SJSA1 (cell line): ENCODE measurements at places on chromosomes 12 and 14. TPM values are rescaled to one million over a fixed set of nuclear protein-coding genes. Genes with fewer than 3 reads are reported as not detected.

GRCh38 chr12:103834942-103835341 lies 6.1 kb downstream of the NT5DC3 start:
- DNase-seq = no peak

GRCh38 chr14:100117633-100118395 lies 41.6 kb downstream of the DEGS2 start:
- no peak for DNase-seq

GRCh38 chr12:115504306-115505290 lies 772.9 kb downstream of the MED13L start:
- DNase-seq = no peak

DNA sequence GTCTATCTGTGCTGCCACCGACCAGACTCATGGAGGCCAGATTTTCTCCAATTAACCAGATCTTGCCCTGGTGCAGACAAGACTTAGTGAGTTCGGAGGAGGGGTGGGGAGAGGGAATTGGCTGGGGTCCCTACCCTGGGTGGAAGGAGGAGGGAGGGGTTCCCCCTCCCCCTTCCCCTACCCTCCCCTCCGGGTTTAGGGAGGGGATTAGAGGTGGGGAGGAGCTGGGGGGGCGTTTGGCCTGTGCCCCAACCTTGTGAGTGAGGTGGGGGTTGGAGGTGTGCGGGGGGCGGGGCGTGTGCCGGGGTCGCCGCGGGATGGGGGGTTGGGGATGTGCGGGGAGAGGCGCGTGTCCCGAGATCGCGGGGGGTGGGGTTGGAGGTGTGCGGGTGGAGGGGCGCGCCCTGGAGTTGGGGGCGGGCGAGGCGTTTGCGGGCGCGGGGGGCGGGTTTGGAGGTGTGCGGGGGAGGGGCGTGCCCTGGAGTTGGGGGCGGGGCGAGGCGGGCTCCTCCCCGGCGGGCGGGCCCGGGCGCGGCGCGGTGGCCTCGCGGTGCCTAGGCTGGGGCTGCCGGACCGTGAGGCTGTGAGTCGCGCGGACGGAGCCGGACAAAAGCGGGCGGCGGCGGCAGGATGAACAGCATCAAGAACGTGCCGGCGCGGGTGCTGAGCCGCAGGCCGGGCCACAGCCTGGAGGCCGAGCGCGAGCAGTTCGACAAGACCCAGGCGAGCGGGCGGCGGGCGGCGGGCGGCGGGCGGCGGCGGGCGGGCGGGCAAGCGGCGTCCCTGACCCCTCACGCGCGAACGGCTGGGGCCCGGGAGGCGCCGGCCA lies at the start of gene HIP1R:
HIP1R (plus strand) TSS at position 537 of the 829 bp plus-strand sequence; CDS start at position 631, 94 bp downstream.
- no peak for DNase-seq

GRCh38 chr12:111276146-111276545 lies 92.7 kb downstream of the PHETA1 start:
- no peak for DNase-seq

DNA sequence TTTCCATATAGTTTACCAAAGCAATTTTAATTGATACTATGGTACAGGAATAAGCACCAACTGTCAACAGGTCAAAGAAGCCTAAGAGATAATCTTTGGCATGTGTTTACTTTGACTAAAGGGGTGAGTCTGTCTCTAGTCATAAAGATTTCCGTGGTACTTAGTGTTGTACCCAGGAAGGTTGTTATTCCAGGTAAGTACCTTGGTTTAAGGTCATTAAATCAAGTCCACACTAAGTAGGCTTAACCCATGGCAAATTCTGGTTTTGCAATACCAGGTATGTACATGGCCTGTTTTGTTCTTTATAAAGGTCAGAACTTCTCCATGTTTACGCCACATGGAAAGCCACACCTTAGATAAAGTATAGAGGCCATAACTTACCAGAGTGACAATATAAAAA lies 10.0 kb downstream of the MAX start:
- no peak for DNase-seq

GRCh38 chr12:89468017-89468416 lies 56.6 kb downstream of the GALNT4 start:
- DNase-seq = no peak

DNA sequence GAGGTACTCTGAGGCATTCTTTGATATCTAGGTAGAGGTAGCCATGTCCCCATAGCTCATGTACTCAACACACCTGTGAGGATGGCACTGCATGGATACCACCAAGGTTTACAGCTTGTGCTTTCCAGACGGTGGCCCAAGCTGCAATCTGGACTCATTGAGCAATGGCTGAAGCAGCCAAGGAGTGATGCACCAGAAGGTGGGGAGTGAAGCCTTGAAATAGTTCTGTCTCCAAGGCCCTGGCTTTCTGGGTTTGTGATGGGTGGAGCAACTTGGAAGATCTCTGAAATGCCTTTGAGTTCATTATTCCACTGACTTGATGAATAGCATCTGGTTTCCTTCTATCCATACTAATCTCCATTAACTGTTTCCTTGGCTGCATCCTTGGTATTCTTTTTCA lies 290.0 kb upstream of the NOVA1 start:
- DNase-seq = no peak

- peak; percentile 21 for DNase-seq
Observed at GRCh38 chr14:32561520-32561919, 232.4 kb downstream of the AKAP6 start.

DNA sequence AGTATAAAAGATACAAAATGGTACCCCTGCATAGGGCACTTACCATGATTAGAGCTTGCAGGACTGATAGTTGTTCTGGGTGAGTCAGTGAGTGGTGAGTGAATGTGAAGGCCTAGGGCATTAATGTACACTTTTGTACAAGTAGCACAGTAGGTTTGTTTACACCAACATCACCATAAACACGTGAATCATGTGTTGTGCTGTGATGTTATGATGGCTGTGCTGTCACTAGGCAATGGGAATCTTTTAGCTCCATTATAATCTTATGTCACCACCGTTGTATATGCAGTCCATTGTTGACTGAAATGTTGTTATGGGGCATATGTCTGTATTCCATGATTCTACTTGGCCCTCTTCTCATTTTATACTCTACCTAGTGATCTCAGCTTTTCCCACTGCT lies 11.8 kb downstream of the NUBPL start:
- DNase-seq = no peak

DNA sequence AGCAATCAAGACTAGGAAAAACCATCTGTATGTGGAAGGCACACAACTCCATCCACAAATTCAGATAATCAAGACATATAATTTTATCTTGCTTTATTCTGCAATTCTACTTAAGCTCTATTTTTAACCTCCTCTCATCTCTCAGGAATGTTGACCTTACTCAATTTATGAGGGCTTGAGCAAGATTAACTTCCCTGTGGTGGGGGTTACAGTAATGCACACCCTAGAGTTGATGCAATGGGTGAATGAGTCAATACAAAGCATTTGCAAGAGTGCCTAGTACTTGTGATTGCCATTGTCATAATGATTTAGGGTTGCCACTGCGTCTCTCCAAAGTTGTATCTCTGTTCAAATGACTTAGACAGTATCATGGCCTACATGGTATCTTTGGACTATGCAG lies 1598.4 kb upstream of the TMEM132C start:
- no peak for DNase-seq

GRCh38 chr12:80707126-80707829 lies at the start of gene MYF6:
TSS of gene MYF6 (plus strand) at chr12:80707634. CDS start at chr12:80707720, 86 bp downstream.
- DNase-seq = no peak

DNA sequence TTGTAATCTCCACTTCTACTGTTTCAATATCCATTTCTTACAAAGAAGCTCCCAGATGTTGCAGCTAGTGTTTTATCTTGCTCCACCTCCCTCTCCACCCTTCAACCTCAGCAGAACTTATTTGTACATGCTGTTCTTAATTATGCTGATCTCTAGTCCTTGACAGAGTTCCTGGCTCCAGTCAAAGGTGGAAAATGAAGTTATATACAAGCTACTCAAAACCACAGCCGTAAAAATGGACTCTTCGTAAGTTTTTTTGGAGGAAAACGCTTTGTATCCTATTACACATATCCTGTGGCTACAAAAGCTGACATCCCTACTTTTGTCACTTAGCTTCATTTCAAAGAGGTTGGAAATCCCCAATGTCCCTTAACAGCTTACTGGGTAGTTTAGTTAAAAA lies 1.3 kb downstream of the CLEC1A start:
- no peak for DNase-seq

DNA sequence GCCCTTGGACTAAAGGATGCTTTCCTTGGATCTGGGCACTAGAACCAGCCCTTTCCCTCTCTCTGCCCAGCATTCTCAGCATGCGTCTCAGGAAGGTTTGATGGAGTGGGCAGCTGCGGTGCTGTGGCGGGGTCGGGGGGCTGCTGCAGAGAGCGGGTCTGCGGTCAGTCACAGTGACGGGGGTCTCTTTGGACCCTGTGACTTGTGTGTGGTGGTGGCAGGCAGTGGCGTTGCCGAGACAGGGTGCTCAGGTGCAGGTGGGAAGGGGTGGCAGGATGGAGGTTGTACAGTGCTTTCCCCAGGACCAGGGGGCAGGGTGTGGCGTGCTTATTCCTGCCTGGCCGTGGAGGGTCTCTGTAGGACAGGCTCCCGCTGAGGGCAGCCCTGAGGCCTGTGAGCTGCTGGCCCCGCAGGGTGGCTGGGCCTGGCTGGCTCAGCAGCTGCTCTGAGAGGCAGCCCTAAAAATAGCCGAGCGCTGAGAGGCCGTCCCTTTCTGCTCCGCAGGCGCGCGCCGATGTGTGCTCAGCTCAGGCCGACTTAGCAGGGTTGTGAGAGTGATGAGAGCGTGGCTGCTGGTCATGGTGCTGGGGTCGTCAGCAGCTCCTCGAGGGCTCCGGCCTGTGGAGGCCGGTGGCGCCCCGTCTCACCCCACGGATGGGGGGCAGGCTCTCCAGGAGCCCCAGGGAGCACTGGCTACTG lies 9.7 kb downstream of the PACS2 start:
- no peak for DNase-seq

DNA sequence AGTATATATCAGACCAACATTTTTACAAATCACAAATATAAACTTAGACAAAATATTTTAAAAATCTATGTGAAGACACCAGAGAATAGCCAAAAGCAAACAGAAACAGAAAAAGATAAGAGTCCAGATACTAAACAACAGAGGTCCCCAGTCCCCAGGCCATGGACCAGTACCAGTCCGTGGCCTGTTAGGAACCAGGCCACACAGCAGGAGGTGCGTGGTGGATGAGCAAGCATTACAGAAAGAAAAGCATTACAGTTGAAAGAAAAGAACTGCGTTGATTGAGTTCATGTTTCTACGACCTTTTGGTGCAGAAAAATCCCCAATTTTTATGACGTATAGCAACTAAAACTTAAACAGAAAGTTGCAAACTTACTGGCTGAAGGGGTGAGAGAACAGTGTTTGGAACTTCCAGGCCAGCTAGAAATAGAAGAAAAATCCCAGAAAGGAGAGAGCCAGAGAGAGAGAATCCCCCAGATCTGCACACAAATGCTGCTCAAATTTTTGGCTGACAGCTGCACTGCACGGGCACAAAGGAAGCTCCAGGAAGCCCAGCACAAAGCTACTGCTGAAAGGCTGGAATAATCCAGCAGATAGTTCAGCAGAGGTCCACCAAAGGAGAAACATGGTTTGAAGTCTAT lies 159.6 kb upstream of the C14orf180 start:
- DNase-seq = no peak

DNA sequence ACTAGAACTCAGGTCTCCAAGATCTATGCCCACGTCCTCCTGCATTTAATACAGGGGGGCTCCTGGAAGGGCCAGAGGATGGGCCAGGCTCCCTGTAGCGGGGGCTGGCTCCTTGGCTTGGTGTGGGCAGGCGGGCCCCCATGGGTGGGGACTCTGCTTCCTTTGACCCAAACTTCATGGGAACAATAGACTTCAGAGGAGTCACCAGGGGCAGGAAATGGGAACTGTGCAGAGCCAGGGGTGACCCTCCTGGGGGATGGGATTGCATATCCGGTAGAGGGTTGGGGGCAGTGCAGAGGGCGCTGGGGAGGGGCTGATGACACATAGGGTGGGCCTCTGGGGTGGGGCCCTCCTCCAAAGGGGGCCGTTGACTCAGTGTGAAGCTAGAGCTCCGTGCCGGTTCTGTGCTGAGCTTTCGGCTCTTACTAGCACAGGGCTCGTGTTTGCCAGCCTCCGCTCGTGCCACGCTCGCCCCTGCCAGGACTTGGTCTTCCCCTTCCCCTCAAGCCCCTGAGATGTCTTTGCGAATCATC lies 4.6 kb downstream of the TEAD4 start:
- peak; percentile 44 for DNase-seq

DNA sequence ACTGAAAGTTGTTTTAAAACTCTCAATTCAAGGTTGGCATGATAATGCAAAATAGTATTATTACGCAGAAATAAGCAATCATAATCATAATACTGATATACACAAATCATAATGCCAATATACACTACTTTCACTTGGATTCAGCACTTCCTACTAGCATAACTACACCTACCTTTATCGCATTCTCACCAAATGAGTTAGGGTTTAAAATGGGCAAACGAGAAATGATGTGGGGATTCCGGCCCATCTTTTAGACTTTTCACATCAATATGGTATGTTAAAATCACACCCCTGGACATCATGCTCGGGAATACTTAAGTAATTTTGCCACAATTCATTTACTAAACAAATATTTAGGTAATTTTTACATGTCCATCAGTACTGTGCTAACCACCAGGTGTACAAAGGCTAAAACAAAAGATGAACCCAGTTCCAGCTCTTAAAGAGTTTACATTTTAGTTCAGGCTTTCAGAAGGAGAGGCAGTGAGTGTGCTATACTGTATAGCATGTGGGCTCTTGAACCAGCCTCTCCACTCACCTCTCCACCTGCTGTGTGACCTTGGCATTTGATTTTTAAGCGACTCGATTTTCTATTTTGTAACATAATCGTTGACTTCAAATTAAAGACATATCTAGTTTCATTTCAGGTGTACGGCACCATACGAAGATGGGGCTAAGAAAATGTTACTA lies 1.1 kb upstream of the USP15 start:
- no peak for DNase-seq

DNA sequence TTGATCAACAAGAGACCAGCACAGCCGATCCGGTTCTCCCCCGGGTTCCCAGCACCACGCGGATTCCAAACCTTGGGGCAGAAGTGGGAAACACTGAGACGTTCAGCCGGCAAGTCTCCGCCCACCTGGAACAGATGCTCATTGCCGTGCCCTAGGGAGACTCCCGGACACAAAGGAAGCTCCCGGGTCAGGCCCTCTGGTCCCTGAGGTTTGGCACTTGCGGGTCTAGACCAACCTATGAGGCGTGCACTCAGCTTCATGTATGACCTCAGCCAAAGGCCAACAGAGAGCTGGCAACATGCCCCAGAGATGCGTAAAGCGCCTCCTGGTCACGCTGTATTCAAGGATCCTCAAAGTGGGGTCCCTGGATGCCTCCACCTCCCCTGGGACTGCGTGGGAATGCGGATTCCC lies 2.5 kb downstream of the RIMBP2 start:
- no peak for DNase-seq

ANKRD33 gene
- total RNA-seq = not detected in 2 replicates

RAD9B gene
- 1.2 TPM in 1 of 2 replicates, not detected in the other for total RNA-seq

MYF6 gene
- total RNA-seq = not detected in 2 replicates

TMEM30B gene
- total RNA-seq = not detected in 2 replicates

LARP4 gene
- total RNA-seq = 20.9 and 38.1 TPM in 2 replicates

SLC6A15 gene
- 0.16 and 0.18 TPM in 2 replicates for total RNA-seq

IFI27 gene
- total RNA-seq = 267 and 474 TPM in 2 replicates

EFS gene
- not detected in 2 replicates for total RNA-seq

YY1 gene
- total RNA-seq = 41.1 and 49.0 TPM in 2 replicates

TPH2 gene
- total RNA-seq = 0.11 TPM in 1 of 2 replicates, not detected in the other

OR4K5 gene
- total RNA-seq = not detected in 2 replicates

CHST11 gene
- 0.41 and 0.71 TPM in 2 replicates for total RNA-seq
